Calu3 (cell line): ENCODE measurements at places on chromosomes 12 and 14.

DNA sequence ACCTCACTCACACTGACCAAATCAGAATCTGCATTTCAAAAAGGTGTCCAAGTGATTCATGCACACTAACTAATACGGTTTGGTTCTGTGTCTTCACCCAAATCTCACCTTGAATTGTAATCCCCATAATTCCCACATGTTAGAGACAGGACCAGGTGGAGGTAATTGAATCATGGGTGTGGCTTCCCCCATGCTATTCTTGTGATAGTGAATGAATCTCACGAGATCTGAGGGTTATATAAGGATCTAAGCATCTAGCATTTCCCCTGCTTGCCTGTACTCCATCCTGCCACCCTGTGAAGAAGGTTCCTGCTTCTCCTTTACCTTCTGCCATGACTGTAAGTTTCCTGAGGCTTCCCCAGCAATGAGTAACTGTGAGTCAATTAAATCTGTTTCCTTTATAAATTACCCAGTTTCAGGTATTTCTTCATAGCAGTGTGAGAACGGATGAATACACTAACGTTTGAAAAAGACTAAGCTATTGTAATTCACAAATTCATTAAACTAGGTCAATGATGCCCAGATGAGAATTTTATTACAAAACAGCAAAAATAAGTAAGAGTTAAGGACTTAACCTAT, 759.1 kb downstream of the GALC start:
- no peak for DNase-seq

GRCh38 chr12:124144531-124145194, 150.2 kb upstream of the RFLNA start:
- DNase-seq: no peak

DNA sequence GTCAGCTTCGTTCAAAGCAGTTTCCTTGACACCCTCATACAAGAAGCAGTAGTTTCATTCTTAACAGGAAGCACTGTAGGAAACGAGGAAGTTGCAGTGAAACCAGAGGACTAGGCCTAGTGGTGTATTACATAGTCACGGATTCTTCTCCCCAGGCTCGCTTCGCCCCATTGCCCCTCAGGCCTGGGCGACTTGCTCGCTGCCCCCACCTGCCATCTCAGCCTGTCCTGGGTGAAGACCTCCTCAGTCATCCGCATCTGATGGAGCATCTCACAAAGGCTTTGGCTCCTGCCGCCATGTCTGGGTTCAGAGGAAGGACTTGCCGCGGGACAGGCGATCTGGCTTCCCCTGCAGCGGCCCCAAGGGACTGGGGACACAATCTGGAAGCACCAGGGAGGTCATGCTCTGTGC, 93.5 kb downstream of the LMNTD1 start:
- no peak for DNase-seq

- DNase-seq: peak; percentile 92
Observed at GRCh38 chr12:112937741-112938719, at the start of gene OAS3. TSS of gene OAS3 (plus strand) at chr12:112938474. CDS start at chr12:112938531, 57 bp downstream.

- DNase-seq: peak; percentile 34
Observed at GRCh38 chr12:120261951-120262851, 3.3 kb downstream of the PXN start.

GRCh38 chr14:43665570-43666267, 841.4 kb downstream of the FSCB start:
- no peak for DNase-seq

DNA sequence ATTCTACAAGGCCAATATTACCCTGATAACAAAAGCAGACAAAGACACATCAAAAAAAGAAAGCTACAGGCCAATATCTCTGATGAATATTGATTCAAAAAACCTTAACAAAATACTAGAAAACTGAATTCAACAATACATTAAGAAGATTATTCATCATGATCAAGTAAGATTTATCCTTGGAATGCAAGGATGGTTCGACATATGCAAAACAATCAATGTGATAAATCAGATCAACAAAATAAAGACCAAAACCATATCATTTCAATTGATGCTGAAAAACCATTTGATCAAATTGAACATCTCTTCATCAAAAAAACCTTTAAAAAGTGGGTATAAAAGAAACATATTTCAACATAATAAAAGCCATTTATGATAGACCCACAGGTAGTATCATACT, 117.3 kb downstream of the CPNE8 start:
- DNase-seq: no peak

DNA sequence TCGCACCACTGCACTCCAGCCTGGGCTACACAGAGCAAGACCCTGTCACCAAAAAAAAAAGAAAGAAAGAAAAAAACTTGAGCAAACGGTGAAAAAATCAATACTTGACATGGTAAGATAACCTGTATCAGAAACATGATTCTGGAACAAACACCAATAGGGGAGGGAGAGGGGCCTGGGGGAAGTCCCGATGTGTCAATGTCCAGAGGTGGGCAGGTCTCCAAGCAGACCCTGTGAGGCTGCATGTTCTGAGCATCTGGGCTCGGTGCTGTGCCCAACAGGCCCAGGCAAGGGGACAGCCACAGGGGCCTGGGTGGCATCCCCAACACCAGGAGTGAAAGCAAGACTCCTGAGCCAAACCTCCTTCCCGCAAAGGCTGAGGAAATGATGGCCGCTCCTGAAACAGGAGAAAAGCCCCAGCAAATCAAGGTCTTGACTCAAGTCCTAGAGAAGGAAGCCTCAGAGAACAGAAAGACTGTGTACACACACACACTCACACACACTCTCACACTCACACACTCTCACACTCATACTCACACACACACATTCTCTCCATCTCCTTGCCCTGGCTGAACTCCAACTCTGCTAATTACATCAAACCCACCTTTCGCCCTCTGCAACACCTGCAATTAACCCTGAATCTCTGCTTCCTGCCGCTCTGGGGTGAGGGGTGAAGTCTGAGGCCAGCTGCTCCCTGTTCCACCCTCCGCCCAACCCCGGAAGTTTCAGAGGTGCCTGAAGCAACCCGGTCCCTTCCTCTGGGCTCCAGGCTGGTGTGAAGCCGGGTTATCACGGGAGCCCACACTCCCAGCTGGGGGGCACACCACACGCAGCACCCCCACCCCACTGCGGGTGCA, 20.4 kb downstream of the CCDC88C start:
- DNase-seq: peak; percentile 56

GRCh38 chr12:82756303-82756702, 69.6 kb downstream of the TMTC2 start:
- DNase-seq: no peak

- no peak for DNase-seq
Observed at GRCh38 chr12:2806700-2807099, 5.8 kb upstream of the ITFG2 start.

DNA sequence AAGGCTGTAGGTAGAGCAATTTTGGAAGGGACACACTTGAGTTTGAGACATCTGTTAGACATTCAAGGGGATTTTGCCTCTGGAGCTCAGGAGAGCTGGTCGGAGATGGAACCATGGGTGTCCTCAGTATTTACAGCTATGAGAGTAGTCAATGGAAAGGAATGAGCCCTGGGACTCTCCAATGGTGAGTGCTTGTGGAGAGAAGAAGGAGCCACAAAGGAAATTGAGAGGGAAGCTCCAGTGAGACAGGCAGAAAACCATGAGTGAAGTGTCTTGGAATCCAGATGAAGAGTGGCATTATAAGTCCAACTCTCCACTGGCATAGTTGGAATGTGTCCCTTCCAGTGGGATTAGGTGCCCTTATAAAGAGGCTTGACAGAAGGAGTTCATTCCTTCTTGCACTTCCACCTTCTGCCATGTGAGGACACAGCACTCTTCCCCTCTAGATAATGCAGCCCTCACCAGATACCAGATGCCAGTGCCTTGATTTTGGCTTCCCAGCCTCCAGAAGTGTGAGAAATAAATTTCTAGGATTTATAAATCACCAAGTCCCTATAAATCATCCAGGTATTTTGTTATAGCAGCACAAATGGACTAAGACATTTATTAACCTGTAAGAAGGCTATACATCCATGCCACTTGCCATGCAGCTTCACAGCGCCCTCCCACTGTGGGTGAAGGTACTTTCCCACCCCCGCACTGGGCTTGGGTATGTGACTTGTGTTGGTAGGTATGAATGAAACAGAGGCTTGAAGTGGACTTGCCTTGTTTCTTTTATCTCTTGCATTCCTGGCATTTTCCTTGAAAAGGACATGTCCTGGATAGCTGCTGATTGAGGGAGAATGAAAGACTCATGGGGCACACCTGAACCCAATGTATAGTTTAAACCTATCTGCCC, 27.3 kb downstream of the LLPH start:
- DNase-seq: peak; percentile 12

GRCh38 chr14:89214221-89214965, 202.6 kb downstream of the FOXN3 start:
- peak; percentile 43 for DNase-seq

- DNase-seq: no peak
Observed at GRCh38 chr12:84361651-84362551, 550.7 kb downstream of the SLC6A15 start.

- no peak for DNase-seq
Observed at GRCh38 chr12:65894088-65894487, 69.8 kb downstream of the HMGA2 start.

GRCh38 chr14:25756876-25757275, 706.9 kb upstream of the STXBP6 start:
- DNase-seq: no peak

DNA sequence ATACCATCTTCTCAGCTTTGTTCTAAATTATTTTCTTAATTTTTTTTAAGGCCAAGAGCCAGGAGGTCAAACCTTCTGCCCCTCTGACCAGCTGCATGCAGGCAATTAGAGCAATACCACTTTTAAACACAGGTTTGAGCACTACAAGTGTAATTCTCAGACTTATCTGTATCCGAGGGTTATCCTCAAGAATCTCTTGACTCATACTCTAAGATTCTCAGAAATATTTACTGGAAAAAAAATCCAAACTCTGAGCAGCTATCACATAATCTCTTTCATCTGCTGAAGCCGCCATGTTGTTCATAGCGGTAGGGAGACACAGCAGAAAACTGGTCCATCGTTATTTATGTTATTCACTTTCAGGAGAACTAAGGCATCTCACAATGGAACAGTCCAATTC, 27.4 kb upstream of the PTHLH start:
- no peak for DNase-seq

GRCh38 chr14:90678420-90678819, 137.8 kb downstream of the TTC7B start:
- DNase-seq: no peak

- DNase-seq: peak; percentile 78
Observed at GRCh38 chr14:75577729-75578101, 705 bp upstream of the FLVCR2 start.

DNA sequence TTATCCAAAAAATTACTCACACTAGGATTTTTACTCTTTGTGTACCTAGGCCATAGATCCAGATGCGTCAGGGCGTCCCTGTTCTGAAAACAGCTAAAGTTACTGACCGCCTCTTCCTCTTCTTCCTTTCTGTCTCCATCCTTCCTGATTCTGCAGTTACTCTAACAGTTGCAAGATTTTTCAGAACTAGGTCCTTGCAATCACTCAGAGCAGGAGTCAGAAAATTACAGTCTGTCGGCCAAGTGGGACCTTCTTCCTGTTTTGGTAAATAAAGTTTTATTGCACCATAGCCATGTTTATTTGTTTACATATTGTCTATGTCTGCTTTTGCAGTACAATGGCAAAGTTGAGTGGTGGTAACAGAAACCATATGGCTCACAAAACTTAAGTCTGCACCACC, 25.6 kb upstream of the FGF6 start:
- no peak for DNase-seq

- DNase-seq: no peak
Observed at GRCh38 chr12:14773685-14774073, 29.6 kb downstream of the WBP11 start.

GRCh38 chr14:56207626-56208292, 89.5 kb downstream of the PELI2 start:
- no peak for DNase-seq
